ENCODE measurements at places on chromosomes 4 and X.
A peak's percentile ranks its signal among the peaks of the same experiment; 100 is the strongest.

DNA sequence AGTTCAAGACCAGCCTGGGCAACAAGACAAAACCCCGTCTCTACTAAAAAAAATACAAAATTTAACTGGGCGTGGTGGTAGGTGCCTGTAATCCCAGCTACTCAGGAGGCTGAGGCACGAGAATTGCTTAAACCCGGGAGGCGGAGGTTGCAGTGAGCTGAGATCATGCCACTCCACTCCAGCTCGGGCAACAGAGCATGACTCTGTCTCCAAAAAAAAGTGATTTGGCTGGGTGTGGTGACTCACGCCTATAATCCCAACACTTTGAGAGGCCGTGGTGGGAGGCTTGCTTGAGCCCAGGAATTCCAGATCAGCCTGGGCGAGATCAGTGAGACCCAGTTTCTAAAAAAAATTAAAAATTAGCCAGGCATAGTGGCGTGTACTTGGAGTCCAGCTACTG lies 4.1 kb downstream of the OPHN1 start:
- no peak for DNase-seq

DNA sequence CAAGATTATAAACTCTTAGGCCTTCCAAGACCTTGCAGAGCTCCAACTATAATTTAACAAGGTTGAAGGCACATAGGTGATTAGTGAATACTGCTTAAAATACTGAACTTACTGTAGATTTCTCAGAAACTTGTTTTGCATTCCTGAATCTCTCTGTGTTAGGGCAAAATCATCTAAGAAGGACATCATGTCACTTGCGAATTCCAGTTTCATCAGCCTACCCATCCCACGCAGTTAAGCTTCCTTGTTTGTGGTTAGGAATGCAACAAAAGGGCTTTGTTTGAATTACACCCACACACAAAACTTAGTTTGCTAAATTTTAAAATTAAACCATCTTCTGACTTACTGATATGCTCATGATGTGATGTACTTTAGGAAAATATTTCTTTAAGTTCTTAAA lies 174.0 kb downstream of the SOWAHB start:
- no peak for DNase-seq

DNA sequence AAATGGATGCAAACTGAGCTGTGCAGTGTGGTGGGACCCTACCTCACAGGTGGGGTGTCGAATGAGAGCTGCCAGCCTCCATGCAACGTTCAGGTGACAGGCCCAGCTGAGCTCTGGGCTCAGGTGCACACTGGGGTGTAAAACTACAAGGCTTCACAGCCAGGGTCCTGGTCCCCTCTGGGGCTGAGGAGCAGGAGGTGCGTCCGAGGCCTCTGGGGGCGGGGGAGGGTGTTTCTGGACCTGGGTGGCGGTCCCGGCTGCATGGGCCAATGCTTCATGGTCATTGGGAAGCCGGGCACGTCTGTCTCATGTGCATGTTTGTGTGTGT lies 26.5 kb upstream of the SORCS2 start:
- no peak for DNase-seq

DNA sequence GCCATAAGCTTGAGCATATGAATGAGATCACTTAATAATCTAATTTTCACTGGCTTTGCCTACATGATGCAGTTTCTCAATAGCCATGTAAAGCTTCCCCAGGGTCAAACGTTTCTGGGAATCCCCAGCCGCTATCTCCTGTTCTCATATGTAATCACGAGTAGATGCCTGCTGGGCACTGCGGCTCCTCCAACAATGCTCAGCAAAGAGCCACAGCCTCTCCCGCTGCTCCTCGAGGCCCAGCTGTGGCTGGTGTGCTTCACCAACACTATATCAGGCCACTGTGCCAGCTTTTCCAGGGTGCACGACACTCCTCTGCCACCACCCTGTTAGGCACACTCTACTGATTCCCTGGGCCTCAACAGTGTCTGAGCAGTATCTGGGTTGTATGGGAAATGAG lies 78.3 kb upstream of the RASGEF1B start:
- no peak for DNase-seq

DNA sequence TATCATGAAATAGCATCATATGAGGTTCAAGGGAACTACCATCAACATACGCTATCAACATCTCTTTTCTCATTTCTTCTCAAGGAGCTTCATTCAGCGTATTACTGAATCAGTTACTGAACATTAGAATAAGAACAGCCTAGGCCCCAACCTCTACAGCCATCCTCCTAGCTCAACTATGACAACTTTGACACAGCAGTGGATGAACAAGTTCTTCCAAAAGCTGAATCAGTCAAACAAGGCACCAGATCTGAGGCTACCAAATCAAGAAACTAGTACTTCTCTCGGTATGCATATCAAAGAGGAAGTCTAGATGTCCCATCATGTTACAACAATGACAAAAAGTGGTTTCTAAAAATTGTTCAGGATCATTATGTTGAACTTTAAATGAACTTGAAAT lies 57.4 kb downstream of the GATB start:
- no peak for DNase-seq

GRCh38 chrX:133749370-133749769 lies 236.0 kb downstream of the GPC3 start:
- no peak for DNase-seq

GRCh38 chr4:21680326-21680898 lies 268.2 kb downstream of the KCNIP4 start:
- DNase-seq = no peak

GRCh38 chr4:87078987-87079486 lies 141.4 kb downstream of the KLHL8 start:
- no peak for DNase-seq

- no peak for DNase-seq
Observed at GRCh38 chr4:24287096-24287495, 297.3 kb downstream of the DHX15 start.

DNA sequence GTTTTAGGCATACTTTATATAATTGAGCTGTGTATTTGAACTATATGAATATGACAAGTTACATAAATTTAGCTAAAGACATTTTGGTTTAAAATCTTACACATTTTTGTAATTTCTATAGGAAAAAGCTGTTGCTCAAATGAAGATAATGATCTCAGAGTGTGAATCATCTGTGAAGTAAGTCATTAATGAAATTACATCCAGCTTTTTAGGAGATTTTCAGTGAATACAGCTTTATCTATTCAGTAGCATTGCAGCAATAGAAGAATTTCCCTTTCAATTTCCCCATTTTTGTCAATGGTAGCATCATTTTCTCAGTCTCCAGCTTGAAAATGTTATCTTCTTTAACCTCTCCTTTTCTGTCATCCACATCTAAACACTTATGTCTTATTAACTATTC lies 59.5 kb downstream of the CEP135 start:
- no peak for DNase-seq

DNA sequence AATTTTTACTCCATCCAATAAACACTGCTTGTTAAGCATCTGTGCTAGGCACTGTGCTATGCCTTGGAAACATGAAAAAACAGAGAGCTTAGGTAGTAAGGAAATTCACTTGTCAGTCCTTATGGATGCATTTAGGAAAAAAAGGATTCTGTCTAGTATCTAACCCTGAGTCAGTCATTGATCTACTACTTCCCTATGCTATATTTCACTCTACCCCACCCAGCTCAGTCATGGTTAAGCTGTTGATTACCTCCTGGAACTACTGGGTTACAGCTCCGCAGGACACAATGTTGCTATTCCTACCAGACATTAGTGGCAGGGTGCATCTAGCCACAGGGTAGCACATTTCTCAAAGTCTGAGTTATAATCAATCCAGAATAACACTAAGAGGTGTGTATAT lies 2.9 kb upstream of the USP53 start:
- DNase-seq = no peak

DNA sequence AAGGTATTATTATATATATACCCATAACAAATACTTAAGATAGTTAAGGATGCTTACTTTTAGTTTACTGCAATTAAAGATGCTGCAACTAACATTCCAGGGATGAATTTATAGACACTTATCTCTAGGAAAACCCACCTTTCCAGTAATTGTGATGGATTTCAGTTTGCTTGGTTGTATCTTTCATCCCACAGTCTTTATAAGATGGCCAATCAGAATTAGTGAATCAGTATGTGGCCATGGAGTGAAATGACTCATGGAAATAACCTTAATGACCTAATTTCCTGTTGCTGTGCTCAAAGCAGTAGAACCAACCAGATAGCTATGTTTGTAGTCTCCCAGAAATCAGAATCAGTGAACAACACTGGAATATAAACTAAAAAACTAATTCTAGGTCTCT lies 26.4 kb downstream of the MOSPD2 start:
- DNase-seq = peak; percentile 6

GRCh38 chrX:24494647-24495075 lies 29.6 kb downstream of the PDK3 start:
- no peak for DNase-seq

DNA sequence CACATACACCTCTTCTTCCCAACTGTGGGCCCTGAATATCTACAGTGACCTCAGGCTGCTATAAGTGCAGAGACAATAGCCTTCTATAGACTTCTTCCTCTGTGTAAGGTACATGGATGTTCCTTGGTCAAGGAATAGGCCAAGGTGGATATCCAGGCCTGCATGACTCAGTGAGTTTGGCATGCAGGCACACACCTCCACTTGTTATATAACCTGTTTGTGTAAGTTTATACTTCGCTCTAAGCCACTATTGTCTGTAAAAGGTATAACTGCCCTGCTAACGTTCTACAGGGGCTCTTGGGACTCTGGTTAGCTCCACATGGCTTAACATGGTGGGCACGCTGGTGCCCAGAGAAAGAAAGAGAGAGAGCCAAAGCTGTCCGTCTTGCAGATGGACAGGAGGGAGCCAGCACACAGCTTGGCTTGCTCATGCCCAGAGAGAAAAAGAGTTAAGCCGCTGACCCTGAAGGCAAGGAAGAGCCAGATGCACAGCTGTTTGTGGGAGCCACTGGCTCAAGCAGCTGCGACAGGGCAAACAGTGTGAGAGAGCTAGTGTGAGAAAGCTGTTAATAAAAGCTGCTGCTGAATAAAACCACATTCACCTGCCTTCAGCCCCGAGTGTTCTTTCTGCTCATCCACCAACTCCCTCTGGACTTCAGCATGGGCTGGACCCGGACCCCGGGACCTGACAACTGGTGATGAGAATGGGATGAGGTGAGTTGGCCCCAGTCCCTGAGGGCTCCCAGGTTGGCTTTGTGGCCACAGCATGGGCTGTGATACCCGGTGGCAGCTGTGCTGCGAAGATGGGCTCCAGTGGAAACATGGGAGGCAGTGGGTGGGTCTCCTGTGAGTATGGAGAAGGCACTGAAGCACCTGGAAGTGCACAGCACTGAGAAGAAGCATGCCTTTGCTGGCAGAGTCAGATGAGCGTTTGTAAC lies 44.5 kb upstream of the ZBTB33 start:
- no peak for DNase-seq

- no peak for DNase-seq
Observed at GRCh38 chr4:4781936-4782707, 77.3 kb upstream of the MSX1 start.

DNA sequence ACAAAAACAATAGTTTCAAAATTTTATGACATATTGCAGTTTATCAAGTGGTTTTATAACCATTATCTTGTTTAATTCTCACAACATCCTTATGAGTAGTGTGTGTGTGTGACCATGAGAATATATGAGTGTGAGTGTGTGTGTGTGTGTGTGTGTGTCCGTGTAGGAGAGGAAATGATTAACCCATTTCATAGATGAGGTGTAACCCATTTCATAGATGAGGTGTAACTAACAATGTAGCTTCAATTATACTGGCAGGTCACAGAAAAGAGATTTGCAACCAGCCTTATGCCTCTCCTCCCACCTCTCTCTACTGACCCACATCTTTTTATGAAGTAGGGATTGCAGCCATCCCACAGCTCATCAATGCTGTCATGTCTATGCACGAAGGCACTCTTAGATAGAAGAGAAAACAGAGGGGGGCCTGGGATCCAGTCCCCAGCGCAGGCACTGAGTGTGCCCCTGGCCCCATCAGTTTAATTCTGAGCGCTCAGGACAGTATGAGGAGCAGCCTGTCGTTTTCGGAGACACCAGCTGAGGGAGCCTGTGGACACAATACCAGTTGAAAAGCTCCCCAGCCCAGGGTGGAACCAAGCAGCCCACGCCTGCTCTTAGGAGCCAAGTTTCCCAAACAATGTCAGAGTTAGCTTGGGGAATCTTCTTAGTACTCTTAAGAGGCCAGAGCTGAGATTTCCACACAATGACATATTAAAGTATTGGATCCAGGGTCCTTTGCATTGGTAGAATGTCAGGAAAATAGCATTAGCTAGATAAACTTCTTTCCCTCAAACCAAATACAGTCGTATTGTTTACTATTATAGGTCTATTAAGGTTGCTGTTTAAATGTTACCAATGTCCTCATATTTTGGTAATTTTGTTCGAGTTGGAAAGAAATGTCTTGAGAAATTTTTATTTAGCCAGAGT lies 88.6 kb downstream of the PALLD start:
- DNase-seq = peak; percentile 13

GRCh38 chr4:106869551-106869950 lies 166.6 kb downstream of the DKK2 start:
- DNase-seq = no peak

DNA sequence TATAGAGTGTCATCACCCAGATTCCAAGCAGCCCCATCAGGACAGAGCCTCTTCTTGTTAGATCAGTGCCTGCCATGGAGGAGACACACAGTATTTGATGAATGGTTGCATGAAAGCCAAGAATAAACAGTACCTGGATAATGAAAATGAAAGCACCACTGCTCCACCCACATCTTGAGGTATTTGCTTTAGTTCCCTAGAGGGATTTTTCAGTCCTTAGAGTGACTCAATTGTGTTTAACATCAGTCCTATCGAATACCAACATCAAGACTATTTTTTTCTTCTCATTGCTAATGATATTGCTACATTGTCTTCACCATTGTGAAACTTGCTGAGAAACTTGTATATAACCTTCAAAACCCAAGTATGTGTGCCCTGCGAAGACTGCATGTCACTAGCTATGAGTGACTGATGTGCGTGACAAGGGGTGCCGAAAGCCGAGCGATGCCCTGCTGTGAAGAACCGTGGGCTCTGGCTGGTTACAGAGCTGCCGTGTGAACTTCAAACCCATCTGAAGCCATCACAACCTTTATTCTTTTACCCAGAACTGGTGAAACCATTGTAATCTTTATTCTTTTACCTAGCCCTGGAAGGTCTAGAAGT lies 211.3 kb upstream of the FAT1 start:
- DNase-seq = no peak

GRCh38 chrX:134670134-134670924 lies 12.1 kb upstream of the PLAC1 start:
- DNase-seq = no peak

- no peak for DNase-seq
Observed at GRCh38 chr4:40864531-40864930, 114.8 kb downstream of the NSUN7 start.

DNA sequence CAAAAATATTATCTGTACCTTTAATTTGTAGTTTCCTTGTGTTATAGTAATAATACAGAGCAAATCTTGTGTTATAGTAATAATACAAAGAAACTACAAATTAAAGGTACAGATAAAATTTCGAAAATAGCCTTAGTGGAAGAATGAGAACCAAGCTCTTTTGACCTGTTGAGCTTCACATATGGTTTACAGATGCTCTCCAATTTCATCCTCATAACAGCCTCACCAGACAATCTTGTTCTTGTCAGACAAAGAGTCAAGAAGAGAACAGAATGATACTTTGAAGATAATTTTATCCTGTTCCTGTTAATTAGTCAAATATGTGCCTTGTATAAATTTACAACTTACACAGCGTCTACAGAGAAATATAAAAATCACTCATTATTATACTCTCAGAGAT lies 12.8 kb downstream of the ATXN3L start:
- no peak for DNase-seq

- no peak for DNase-seq
Observed at GRCh38 chrX:29496636-29497180, 718.7 kb upstream of the MAGEB2 start.

- DNase-seq = no peak
Observed at GRCh38 chr4:19472666-19473065, 779.0 kb upstream of the SLIT2 start.

- DNase-seq = no peak
Observed at GRCh38 chrX:154325541-154325940, 29.9 kb downstream of the TKTL1 start.
